ENCODE measurements at places on chromosomes 2 and 18.

- DNase-seq = no peak
These were observed 673.0 kb downstream of the ARHGAP15 start for GRCh38 chr2:143802242-143802641.

- no peak for DNase-seq
These were observed 16.0 kb downstream of the SH3BP4 start for GRCh38 chr2:234967870-234968208.

- DNase-seq = peak; percentile 4
These were observed 1.1 kb downstream of the ATAD2B start for GRCh38 chr2:23925702-23926289.

DNA sequence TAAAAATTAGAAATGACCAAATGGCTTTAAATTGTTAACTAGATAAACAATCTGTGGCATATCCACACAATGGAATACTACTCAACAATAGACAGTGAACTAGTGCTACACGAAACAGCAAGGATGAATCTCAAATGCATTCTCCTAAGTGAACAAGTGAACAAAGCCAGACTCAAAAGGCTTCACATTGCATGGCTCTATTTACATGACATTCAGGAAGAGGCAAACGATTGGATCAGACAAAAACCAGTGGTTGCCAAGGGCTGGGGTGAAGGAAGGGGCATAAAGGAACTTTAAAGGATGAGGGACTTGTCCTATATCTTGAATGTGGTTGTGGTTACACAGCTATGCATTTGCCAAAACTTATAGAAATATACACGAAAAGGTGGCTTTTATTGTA lies 184.3 kb downstream of the RPIA start:
- DNase-seq = no peak

- no peak for DNase-seq
These were observed 235.6 kb downstream of the BCL11A start for GRCh38 chr2:60317844-60318243.

- no peak for DNase-seq
These were observed 88.1 kb upstream of the ZEB2 start for GRCh38 chr2:144607891-144608521.

DNA sequence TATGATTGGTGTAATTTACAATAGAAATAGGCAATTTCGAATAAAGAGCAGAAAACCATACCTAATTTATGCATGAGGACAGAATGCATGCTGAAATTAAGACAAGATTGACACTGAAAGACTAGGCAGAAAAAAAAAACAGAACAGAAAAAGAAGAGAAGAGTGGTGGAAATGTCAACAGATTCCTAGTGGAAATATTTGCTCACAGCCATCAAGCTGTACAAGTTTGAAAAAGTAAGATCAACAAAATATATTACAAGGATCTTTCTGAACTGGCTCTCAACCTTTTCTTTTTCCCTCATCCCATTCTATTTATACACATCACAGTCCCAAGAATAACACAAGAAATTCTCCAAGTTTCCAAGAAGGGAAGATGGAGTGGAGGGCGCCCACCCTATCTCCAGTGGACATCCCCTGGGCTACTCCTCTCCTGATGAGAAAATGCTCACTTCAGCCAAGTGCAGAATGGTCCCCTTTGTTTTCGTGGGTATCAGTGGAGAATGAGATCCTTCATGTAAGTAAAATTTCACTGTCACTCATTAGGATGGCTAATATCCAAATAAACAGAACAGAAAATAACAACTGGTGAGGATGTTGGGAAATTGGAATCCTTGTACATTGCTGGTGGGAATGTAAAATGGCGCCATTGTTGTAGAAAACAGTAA lies 51.0 kb upstream of the ZNF532 start:
- no peak for DNase-seq

GRCh38 chr2:45945302-45945717 lies 293.8 kb downstream of the PRKCE start:
- DNase-seq = no peak

- no peak for DNase-seq
These were observed 264.7 kb downstream of the TCF4 start for GRCh38 chr18:55323051-55323994.
